ENCODE measurements at places on chromosomes 12 and 14.

DNA sequence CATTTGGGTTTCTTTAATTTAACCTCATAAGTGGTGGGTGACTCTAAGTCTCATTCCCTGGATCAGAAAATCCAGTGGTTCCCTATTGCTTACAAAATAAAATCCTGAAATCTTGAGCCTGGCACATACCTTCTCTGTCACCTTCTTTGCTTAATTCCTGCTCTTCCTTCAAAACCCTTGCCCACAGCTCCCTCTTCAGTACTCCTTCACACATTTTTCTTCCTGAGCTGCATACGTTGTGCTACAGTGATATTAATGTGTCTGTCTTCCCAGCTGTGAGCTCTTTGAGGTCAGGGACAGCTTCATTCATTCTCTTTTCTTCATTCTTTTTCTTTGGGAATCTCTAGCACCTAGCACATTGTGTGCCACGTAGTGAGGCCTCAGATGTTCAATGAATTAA lies 9.5 kb downstream of the TSPAN11 start:
- DNase-seq = no peak

DNA sequence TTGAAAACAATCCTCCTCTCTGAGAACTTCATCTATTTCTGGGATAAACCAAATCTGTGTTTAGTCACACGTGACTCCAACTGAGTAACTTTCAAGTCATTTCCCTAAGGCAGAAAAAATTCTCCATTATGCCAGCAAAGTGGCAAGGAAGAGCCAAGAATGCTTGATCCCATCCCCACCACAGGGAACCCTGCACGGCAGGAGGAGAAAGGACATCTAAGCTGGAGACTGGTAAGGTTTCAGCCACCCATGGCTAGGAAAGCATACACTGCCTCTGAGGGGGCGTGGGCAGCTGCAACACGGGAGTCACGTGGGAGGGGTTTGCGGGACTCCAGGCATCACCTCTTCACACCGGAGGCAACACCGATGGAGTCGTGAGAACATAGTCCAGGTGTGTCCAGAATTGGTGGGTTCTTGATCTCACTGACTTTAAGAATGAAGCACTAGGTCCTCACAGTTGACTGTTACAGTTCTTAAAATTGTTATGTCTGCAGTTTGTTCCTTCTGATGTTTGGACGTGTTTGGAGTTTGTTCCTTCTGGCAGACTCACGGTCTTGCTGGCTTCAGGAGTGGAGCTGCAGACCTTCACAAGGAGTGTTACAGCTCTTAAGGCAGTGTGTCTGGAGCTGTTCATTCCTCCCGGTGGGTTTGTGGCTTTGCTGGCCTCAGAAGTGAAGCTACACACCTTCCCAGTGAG lies 2.7 kb upstream of the SIVA1 start:
- DNase-seq = no peak

GRCh38 chr12:1744932-1745331 lies 54.1 kb downstream of the ADIPOR2 start:
- DNase-seq = no peak

DNA sequence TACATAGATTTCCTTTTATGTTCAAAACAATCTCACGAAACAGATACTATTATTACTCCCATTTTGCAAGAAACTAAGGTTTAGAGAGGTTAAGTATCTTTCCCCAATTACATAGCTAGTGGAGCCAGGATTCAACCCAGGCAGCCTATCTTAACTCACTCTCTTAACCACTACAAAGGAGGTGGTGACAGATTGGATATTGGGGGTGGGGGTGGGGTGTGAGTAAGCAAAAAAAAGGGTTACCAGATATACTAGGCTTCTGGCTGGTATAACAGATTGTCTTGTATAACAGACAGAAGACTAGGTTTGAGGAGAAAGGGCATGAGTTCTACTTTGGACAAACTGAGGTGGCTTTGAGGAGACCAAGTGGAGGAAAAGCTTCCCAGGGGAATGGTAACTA lies 2.1 kb downstream of the GMFB start:
- no peak for DNase-seq

DNA sequence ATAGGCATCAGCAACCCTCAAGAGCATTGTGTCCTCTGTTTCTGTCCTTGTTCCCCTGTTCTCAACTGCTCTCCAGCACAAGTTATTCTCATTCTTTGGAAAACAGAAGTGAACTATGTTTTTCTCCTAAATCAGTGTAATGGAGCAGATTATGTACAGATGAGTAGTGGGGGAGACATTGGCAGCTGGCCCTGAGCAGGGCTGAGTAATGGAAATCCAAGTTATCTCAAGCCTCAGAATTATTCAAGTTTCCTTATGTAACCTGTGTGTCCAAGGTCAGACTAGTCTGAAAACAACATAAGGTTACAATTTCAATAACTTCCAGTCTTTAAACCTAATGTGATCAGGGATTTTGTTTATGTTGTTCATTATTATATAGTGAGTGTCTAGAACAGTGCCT lies 116.1 kb upstream of the FUT8 start:
- no peak for DNase-seq
